ENCODE measurements at places on chromosomes 7 and 10. TPM values are rescaled to one million over a fixed set of nuclear protein-coding genes. Genes with fewer than 3 reads are reported as not detected.

DNA sequence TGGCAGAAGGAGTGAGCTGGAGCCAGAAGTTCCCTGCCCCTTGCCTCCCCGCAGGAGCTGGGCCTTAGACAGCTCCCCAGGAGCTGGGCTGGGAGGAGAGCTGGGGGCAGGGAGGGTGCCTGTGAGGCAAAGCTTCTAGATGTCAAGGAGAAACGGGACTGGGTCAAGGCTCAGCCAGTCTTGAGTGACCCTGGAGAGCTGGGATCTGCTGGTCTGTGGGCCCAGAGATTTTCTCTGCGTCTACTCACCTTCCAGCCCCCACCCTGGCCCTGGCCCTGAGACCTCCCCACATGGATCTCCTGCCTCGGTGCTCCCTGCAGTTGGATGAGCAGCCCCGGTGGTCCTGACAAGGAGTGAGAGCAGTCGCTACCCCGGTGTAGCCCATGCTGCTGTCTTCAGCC lies 20.3 kb upstream of the SHH start:
- DNase-seq: no peak

DNA sequence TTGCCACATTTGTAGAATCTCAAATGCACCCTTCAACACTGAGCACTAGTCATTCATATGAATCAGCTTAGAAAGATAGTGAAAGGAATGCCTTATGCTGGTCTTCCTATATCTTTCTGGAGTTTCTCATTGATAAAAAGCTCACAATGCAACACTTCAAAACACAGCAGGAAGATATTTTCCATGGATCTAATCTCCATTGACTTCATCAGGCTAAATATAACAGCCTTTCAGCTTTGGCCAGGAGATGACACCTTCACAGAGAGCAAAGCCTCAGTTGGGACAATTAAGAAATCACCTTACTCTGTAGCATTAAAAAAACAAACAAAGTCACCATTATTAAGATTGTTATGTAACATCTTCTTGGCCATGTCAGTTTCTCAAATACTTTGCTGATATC lies 6.7 kb downstream of the NRP1 start:
- no peak for DNase-seq

DNA sequence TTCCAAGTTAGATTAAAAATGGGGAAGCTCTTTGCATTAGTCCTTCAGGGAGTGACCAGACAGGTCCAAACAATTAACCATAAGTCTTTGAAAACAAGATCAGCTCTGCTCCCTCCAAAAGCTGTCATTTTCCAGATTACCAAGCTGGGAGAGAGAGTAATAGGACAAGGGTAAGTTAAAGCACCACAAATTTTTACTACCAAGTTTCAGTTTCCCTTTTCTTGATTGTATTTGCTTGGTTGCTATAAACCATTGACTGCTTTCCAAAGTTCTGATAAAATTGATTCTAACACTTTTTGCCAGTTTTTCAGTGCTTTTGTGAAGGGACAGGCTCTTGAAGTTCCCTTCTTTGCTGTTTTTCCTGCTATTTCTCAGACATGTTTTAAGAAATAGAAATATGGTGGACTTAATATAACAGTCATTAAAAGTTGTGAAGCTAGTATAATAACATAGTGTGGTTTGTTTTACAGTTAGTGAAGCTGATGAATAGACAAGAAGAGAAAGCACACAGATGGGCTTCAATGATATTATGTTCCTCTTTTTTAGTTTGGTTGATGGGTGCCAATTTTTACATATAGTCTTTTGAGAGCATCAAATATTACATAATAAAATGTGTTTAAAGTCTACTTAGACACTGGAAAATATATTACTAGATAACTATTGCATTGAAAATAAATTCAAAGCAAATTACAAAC lies 40.0 kb upstream of the ZNF365 start:
- no peak for DNase-seq

The DGKB gene
- total RNA-seq: not detected

The KLF14 gene
- 0.64 TPM for total RNA-seq

- DNase-seq: no peak
These were observed 12.9 kb downstream of the MDH2 start for GRCh38 chr7:76060842-76061241.

GRCh38 chr7:36775061-36775620 lies 50.8 kb upstream of the AOAH start:
- peak; percentile 76 for DNase-seq

The SH2D4B gene
- total RNA-seq: not detected

DNA sequence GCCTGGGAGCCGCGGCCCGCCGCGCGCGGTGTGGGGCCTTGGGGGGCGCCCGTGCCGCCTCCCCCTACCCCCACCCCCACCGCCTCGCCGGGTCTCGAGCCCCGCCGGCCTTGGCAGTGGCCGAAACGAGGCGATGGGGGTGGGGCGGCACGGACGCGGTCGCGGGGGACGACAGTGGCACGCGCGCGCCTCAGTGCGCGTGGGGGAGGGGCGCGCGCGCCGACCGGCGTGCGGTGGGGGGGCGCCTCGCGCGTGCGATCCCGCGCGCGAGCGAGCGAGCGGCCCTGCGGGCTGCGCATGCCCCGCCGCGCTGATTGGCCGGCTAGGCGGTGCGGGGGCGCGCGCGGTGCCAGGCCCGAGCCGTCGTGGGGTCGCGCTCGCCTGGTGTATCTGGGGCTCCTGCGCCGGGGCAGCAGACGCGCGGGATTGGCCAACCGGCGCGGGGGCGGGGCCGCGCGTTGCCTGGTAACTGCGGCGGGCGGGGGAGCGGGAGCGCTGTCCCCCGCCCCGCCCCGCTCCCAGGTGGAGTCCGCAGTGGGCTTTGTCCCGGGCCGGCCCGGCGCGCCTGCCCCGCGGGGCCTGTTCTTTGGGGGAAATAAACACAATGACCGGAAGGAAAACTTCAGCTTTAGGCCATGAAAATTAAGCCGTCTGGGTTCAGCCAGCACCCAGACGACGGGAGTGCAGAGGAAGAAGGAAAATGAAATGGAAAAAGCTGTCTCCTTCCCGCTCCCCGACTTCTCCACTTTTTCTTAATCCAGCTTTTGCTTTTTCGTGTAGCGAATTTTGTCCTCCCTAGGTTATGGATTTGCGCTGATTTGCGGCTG lies 873 bp downstream of the GTF2I start:
- peak; percentile 95 for DNase-seq

The C10orf62 gene
- total RNA-seq: not detected

DNA sequence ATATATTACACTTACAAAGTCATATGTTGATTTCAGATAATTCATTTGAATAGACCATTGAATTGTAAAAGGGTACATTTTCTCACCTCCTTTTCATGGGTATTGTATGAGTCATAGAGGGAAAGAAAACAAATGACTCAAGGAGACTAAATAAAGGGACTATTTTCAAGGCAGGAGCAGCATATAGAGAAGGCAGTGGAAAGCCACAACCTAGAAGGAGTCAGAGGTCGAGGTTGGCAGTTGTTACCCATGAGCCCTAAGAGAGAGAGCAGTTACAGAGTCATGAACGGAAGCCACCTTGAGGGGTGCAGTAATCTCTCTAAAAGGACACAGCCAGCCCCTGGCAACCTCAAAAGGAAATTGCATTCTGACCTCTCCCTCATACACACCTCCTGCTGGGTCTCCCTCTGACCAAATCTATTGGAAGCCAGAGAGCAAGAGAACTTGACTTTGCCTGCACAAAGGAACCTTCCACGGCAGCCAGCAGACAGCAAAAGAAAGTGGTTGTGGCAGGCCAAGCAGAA lies 137.9 kb downstream of the GRM8 start:
- DNase-seq: no peak

- no peak for DNase-seq
These were observed 87.4 kb downstream of the FAM107B start for GRCh38 chr10:14687340-14687739.

The PPP1R9A gene
- total RNA-seq: 0.62 TPM

The NPC1L1 gene
- not detected for total RNA-seq

GRCh38 chr10:47028466-47028865 lies 117.2 kb downstream of the PTPN20 start:
- DNase-seq: no peak

- no peak for DNase-seq
These were observed 111.4 kb downstream of the BAMBI start for GRCh38 chr10:28788762-28789161.

DNA sequence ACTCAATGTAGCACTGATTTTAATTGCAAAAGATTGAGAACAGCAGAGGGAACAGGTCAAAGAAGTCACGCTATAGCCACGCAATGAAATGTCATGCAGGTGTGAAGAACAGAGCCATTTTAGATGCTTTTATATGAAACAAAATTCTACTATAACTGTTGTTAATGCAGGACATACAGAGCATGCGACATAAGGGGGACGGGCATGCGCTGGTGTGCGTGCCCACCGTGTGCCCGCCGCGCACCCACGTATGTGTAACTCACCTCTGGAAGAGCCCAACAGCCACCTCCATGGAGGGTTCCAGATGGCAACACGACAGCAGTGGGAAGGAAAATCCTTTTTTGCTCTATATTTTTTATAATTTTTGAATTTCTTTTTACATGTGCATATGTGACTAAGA lies 410.0 kb upstream of the RNF32 start:
- no peak for DNase-seq

The NME8 gene
- not detected for total RNA-seq

DNA sequence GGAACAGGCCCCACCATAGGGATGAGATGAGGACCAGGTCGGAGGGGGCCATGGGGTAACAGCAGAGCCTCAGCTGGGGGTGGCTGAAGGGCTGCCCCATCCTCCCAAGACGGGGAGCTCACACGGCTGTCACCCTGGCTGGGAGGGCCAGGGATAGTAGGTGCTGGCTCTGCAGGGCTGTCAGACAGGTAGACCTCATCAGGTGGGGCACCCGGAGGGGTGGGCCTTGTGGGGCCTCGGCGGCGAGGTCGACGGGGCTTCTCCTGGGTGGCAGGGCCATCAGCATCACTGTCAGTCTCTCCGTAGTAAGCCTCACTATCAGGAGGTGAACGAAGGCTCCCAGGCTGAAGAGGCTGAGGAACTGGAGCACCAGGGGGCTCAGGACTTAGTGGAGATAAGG lies 2.6 kb downstream of the SYNPO2L start:
- no peak for DNase-seq

GRCh38 chr7:137877027-137877675 lies 30.4 kb upstream of the DGKI start:
- DNase-seq: no peak

GRCh38 chr10:2525781-2526180 lies 541.6 kb upstream of the PFKP start:
- no peak for DNase-seq

- no peak for DNase-seq
These were observed 92.6 kb downstream of the LRRC4 start for GRCh38 chr7:127938588-127938987.

DNA sequence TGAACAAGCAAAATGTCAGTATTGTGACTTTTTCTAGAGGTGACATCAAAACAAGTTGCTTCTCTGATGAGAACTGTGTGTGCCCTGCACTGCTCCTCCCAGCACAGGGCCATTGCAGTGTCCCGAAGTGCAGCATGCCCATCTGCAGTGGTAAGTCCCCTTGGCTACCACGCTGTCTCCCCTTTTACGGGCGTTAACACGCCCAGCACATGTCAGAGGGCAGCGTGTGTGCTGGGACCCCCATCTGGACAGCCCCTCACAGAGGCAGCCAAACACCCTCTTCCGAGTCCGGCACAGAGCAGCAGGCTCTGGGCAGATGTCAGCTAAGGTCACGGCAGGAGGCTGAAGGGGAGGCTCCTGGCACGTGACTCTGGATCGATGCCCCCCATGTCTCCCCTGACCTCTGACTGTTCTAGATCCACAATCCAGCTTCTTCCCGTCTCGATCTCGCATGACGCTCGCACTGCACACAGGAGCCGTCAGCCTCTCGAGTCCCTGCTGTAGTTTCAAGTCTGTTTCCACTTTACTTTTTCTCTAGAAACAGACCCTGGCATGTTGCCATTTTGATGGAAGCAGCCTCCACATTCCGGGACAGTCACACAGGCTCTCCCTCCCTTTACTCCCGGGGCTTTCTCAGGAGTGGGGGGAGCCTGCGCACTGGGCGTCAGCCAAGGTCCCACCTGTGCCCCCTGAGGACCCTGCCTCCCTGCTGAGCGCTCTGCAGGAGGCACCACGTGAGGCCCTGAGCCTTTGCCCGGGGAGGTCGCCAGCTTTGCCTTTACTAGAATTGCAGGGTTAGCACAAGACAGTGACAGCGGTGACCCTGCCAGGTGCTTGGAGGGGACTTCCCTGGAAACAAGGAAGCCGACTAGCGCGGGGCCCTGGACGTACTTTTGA lies 133.8 kb downstream of the TCERG1L start:
- DNase-seq: no peak

The GBF1 gene
- 30.1 TPM for total RNA-seq

All from H4 (cell line).